Activated naive CD8-positive, alpha-beta T cell treated with anti-CD3 and anti-CD28 coated beads, Interleukin-2, amount 10 ng/mL, durations not matched to agents 7 days and 5 days (primary cell): ENCODE measurements at places on chromosomes 6 and 20. TPM values are rescaled to one million over a fixed set of nuclear protein-coding genes. Genes with fewer than 3 reads are reported as not detected.

DNA sequence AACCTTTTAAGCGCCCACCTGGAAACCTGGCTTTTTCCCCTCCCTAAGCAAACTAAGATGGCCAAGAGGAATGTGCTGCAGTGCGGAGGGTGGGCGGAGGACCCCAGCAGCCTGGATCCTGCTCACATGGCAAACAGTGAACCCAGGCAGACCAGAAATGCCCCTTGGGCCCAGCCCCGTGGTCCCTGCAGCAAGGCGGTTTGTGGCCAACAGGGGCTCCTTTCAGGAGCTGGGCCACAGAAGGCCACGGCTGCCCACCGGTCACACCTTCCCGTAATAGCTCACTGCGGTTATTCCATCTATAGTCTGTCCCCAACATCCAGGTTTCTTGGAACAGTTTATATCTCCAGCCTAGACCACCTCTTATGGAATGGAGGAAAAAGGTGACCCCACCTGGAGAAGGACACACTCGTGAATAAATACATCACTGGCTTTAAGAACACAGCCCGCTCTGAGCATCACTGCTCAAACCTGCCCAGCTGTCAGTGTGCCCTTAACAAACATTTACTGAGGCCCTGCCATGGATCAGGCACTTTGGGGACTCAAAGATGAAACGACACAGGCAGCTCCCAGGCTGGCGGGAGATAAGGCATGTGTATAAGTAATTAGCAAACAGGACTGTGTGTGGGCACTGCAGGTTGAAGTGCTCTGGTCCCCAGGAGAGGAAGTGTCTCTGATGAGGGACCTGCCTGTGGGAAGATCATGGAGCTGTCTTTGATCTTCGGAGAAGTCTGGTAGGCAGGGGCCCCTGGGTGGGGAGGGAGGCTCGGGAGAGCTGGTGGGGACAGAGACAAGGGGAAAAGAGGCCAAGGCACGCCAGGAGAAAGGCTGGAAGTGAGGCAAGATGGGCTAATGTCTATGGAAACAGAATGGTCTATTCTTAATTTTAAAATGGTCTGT, 3.2 kb upstream of the TUBB1 start:
- DNase-seq: no peak

GRCh38 chr6:98067375-98067774, 767.0 kb upstream of the POU3F2 start:
- DNase-seq: no peak

GLP1R gene
- not detected for total RNA-seq

RAET1E gene
- not detected for total RNA-seq

ZKSCAN8 gene
- 29.8 TPM for total RNA-seq

LIN28B gene
- not detected for total RNA-seq

UST gene
- total RNA-seq: 3.1 TPM

SLC39A7 gene
- 44.8 TPM for total RNA-seq

FOXQ1 gene
- total RNA-seq: not detected
